ENCODE measurements at places on chromosomes 7 and 10. TPM values are rescaled to one million over a fixed set of nuclear protein-coding genes. Genes with fewer than 3 reads are reported as not detected.

DNA sequence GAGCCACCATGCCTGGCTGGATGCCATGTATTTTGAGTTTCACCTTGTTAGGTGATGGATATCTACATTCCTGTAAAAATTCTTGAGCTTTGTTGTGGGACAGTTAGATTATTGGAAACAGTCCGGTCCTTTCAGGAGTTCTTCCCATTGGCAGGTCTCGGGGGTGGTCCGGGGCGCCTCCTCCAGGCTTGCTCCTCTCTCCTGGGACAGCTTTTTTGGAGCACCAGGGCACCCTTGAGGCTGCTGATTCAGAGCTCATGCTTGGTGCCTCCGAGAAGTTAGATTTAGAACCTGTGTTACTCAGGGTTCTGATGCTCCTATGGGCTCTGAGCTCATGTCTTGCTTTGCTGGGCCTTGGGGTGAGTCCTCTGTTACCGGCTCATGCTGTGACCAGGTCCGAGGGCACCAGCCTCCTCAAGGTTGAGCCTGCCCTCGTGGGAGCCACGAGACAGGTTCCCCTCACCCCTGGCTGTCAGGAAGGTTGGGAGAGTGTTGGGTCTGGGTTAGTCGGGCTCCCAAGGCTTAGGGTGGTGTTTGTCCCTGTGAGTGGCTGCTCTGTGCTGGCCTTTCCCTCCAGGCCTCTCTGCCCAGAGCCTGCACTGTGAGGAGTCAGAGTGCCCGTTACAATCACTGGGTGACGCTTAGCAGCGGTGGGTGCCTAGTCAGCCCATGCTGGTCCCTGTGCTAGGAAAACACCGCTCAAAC, 6.0 kb downstream of the SPRN start:
- no peak for DNase-seq

The SYT15 gene
- 1.1 TPM for total RNA-seq

GRCh38 chr10:33204031-33204430, 130.4 kb downstream of the NRP1 start:
- no peak for DNase-seq

- peak; percentile 47 for DNase-seq
Measured at GRCh38 chr7:2431260-2431867, 28.0 kb downstream of the CHST12 start.

The MUC3A gene
- total RNA-seq: not detected

The TDRD1 gene
- 0.08 TPM for total RNA-seq

DNA sequence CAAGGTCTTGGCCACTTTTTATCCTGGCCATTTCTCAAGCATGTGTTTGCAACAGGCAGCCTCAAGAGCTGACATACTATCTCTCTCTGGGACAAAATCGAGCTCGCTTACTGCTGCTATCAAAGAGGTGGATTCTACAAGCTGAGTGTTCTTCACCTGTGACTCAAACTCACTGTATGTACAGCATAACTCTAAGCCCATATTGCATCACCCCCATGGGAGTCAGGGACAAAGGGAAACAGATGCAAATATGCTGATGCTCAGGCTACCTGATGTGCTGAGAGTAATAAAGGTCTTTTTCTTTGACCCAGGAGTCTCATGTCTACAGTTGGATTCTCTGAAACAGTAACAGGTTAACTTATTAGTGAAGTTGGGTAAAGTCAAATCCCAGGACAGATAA, 45.2 kb downstream of the PCLO start:
- DNase-seq: no peak

The CTTNBP2 gene
- not detected for total RNA-seq

Measured in activated naive CD8-positive, alpha-beta T cell treated with anti-CD3 and anti-CD28 coated beads, Interleukin-2, amount 10 ng/mL, durations not matched to agents 7 days and 5 days (primary cell).